ENCODE measurements at places on chromosomes 5 and 9.

- DNase-seq, result no peak
Observed at GRCh38 chr5:34062419-34062818, 19.4 kb upstream of the C1QTNF3 start.

DNA sequence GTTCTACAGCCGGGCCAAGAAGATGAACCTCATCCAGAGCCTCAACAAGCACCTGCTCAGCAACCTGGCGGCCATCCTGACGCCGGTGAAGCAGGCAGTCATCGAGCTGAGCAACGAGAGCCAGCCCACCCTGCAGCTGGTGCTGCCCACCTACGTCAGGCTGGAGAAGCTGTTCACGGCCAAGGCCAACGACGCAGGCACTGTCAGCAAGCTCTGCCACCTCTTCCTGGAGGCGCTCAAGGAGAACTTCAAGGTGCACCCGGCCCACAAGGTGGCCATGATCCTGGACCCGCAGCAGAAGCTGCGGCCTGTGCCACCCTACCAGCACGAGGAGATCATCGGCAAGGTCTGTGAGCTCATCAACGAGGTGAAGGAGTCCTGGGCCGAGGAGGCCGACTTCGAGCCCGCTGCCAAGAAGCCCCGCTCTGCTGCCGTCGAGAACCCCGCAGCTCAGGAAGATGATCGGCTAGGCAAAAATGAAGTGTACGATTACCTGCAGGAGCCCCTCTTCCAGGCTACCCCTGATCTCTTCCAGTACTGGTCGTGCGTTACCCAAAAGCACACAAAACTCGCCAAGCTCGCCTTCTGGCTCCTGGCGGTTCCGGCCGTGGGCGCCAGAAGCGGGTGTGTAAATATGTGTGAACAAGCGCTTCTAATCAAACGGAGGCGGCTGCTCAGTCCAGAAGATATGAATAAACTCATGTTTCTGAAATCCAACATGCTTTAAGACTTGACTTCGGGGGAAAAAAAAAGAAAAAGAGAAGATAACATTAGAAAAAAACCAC, 28.5 kb downstream of the AMBP start:
- no peak for DNase-seq

- no peak for DNase-seq
Observed at GRCh38 chr9:78468231-78468630, 171.3 kb downstream of the PSAT1 start.

GRCh38 chr9:129677456-129677855, 12.0 kb downstream of the PRRX2 start:
- DNase-seq, result no peak

DNA sequence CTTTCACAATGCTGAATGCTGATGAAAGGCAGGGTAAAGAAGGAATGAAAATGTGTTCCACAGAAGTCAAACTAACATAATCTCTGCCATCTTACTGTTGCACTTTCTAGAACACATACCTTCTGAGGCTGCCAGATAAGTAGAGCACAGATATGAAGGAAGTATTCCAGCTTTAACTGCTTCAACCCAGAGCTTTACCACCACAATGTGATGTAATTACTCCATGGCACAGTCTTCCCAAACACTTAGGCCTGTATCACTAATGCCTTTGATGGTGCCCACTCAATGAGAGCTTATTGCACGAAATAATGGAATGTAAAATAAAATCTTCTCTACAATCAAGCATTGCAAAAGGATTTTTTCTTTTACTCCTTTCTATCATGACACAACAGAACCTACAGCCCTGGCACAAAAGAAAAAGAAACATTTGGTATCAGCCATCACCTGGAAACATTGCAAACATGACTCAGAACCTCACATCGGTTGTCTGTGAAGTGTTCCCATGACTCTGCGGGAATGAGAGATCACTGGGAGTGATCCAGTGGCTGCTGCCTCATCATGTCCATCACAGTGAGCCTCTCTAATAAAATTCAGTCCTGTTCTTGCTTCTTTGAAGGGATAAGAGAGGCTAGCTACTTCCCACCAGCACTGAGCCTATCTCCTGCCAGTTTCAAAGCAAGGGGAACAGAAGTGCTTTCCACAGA, 385.8 kb downstream of the EFNA5 start:
- DNase-seq, result no peak

- DNase-seq, result no peak
Observed at GRCh38 chr5:1730487-1730847, 69.2 kb downstream of the MRPL36 start.

GRCh38 chr9:137049544-137050449, 3.8 kb upstream of the NPDC1 start:
- DNase-seq, result no peak

DNA sequence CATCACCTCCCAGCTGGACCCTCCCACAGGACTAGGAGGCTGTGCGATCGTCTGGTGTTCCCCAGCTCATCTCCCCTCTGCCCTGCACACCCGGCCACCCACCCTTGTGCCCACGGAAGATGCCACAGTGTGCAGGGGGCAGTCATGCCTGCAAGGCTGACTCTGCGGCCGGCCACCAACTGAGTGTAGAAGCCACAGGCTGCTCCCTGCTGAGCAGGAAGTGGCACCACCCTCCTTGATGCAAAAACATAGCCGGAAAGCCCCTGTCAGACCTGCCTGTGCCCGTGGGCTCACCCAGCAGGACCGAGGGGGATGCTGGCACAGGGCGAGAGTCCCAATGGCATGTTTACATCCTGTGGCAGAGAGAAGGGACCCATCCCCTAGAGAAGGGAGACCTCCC, 40.3 kb upstream of the SLC12A7 start:
- DNase-seq, result no peak

Measured in cortex of kidney (tissue), 1 donor.